ENCODE measurements at places on chromosomes 5 and 9.
A peak's percentile ranks its signal among the peaks of the same experiment; 100 is the strongest.

- DNase-seq = no peak
Observed at GRCh38 chr5:50898966-50899365, 232.5 kb downstream of the PARP8 start.

DNA sequence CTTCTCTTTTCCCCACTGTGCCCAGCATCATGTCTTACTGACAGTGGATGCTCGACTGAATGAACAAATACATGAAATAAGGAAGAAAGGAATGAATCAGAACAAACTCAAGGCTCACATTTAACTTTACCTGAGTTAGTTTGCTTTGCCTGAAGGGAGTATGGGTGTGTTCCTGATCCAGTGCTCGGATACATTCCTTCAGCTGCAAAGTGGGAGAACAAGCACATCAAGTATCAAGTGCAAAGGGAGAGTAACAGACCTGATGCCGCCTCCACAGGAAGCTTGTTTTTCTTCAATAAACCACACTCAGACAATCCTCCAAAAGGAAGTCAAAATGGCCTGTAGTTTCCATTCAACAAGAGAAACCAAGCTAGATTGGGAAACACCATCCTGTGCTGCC, 66.1 kb downstream of the KIF24 start:
- no peak for DNase-seq

DNA sequence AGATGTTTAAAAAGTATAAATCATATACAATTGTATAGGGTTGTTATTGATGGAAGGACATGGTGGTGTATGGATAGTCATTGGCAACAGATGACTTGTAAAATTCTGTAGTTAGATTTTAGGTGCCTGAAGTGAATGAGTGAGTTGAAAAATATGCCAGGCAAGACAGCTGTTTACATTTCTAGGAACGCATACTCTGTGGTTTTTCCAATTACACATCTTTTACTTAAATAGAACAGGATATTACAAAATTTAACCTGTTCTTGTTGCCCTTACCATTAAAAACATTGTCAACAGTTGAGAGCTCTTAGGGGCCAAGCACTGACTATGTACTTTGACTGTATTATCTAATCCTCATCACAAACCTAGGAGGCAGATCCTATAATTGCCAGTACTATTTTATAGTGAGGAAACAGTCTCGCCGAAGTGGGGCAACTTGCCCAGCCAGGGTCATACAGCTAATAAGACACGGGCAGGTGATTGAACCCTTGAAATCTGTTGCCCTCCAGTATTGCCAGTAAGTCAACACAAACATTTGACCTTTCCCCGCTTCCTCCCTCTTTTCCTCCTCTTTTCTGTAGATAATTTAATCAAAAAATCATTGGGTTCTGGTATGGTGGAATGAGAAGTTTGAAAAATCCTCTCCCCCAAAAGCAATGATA, 88.6 kb downstream of the MACROH2A1 start:
- DNase-seq = no peak

DNA sequence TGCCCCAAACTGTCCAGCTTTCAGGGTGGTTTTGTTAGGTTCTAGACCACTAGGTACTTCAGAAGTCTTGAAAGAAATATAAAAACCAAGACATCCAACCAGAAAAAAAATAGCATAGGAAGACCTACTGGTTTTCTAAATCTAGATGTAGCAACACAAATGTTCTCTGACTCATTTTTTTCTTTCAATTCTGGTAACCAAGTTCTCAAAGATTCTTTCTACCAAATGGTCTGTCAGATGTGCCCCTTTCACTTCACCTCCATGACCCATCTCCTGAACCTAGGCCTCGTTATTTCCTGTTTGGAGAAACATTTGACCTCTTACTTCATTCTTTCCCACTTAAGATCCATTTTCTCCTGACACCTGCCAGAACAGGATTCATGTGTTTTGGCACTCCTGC, 355.3 kb downstream of the KIAA0825 start:
- DNase-seq = no peak

DNA sequence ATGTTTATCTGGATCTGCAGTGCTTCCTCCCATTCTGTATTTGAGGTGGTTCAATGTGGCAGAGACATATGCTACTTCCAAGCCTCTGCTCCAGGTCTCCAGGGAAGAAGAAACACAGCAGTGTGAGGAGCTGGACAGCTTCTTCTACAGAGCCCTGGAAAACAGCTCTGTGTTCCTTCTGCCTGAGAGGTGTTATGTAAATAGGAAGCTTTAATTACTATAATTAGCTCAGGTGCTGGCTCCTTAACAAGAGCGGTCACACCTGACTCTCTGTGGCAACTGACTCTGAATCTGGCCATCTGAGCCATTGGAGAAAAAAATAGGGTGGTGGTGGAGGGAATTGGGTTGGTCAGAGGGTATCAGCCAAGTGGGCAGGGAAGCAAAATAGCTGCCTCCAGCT, 332.4 kb upstream of the BRINP1 start:
- DNase-seq = no peak

DNA sequence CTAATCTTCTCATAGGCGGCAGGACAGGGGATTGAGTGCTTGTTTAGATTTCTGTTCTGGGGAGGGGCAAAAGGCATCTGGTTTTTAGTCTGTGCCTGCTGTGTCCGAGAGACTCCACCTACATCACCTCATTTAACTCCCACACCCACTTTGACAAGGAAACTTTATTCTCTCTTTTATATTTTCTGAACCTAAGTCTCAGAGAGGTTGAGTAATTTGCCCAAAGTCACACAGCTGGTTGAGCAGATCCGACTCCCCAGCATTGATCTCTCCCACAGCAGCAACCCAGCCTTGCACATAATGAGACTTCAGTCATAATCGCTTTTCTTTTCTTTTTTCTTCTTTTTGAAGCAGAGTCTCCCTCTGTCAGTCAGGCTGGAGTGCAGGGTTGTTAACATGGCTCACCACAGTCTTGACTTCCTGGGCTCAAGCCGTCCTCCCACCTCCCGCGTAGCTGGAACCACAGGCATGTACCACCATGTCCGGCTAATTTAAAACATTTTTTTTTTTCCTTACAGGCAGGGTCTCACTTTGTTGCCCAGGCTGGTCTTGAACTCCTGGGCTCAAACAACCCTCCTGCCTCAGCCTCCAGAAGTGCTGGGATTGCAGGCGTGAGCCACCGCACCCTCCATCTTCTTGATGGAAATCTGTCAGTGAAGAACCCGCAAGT, 36.5 kb upstream of the ANKRD33B start:
- DNase-seq = no peak

DNA sequence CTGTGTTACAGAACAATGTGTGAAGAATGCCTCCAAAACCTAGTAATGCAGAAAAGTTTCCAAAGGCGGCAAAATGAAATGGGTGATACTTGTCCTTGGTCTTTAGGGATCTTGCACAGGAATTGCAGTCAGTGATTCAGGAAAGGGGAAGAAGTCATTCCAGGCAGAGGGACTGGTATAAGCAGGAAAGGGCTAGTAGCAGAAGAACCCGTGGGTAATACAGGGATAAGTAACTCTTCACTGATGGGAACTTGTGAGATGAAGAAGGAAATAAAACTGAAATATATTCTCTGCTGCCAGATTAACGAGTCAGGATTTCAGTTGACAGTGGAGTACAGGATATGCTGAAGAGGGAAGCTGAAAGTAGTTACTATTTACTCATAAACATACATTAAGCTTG, 1.2 kb downstream of the SRFBP1 start:
- DNase-seq = no peak

GRCh38 chr5:148012801-148013200, 51.0 kb upstream of the SPINK5 start:
- no peak for DNase-seq

DNA sequence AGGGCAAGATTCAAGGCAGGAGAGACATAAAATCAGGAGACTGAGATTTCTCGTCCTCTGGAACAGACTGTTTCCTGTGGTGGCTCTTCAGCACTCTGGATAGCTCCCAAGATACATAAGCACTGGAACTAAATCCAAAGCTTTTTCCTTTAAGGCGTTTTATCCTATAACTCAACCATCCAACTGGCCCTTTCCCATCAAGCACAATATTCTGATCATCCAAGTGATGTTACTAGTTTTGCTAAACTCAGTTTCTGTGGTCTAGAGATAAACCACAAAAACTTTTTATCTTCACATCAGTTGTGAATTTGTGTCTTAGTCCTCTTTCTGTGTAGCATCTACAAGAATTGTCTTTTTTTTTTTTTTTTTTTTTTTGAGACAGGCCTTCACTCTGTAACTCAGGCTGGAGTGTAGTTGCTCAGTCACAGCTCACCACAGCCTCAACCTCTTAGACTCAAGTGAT, 299.4 kb downstream of the COX7C start:
- DNase-seq = peak; percentile 4

GRCh38 chr5:82011761-82012160, 39.9 kb downstream of the ATG10 start:
- no peak for DNase-seq

- no peak for DNase-seq
Observed at GRCh38 chr5:102796498-102796897, 41.4 kb downstream of the PAM start.

GRCh38 chr9:33884856-33885701, 68.1 kb downstream of the UBE2R2 start:
- DNase-seq = no peak

DNA sequence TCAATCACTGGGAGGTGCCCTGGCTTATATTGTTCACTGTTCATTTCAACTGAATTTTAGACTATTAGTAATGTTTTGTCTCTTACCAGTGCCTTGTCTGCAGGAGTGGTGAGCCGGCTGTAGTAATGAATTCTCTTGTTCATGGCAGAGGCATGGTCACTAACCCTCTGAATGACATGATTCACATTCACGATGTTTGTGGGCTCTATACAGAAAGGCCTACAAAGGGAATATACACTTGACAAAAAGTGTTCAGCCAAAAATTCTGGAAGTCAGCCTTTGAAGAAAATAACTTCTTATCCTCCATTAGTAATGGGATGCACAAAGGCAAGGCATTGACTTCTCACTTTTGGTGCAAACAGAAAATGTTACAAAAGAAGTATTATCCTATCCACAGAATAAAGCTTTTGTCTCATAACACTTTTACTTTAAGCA, 39.6 kb downstream of the SLC38A9 start:
- no peak for DNase-seq

- DNase-seq = no peak
Observed at GRCh38 chr5:163496286-163496685, 9.1 kb upstream of the MAT2B start.

DNA sequence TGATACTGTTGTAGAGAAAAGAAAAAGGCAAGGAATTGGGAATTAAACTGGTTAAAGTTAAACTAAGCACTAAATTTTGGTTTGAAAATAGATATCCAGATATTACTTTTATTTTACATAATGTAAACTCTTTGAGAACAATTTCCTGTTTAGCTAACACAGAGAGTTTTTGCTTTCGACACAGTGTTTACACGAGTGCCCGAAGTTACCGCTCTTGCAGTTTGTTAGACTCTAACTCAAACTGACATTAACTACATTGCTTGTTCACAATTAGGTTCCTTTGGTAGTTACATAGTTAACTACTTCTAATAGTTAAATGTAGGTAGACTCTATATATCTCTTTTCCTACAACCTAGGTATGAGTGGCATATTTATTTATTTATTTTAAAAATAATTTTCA, 117.1 kb upstream of the CHD1 start:
- DNase-seq = no peak

DNA sequence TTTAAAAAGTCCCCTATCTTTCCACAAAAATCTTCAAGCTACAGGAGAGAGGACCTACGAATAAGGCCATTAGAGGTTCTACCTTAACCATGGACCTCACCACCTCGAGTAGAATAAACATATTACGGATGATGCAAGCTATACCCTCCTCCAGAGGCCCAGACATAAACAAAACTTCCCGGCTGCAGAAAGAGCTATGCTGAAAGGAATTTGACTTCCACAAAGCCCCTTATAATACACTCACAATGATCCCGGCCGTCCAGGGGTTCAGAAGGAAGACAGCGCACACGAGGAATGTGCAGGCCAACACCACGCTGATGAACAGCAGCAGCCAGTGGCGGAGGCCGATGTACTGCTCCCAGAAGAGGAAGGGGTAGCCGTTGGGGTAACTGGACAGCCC, 59.0 kb downstream of the PTCH1 start:
- DNase-seq = no peak

GRCh38 chr9:9170439-9171134, 1371.0 kb upstream of the DMAC1 start:
- DNase-seq = no peak

DNA sequence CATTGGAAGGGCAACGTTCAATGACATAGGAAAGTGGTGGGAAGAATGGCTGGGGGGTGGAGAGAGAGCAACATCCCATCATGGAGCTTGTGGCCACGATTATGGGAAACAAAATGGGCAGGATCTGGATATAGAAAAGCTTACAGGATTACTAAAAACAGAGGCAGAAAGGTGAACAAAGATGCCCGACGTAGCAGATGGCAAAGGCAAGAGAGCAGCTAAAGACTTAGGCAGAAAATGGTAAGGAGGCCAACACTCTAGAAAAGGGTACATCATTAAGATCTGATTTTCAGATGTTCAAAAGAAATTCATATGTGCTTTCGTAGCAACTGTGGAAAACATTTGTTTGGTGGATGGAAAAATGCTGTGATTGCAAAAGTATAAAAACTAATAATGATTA, 102.5 kb downstream of the OTULIN start:
- DNase-seq = no peak

DNA sequence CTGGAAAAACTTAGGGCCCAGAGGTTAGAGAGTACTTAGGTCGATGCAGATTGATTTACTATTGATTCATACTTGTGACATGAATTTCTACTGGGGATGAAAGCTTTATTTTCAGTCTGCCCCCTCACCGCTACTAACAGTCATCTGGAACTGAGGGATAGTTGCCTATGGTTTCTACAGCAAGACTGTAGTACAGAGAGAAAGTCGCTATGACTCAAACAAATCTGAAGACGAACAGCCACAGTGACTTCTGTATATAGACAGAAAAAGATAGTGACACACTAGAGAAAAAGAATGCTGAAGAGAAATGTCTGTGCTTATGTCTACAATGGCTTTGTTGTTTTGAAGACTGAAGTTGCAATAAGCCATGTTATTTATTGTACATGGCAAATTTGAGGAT, 17.3 kb downstream of the OR13D1 start:
- DNase-seq = no peak

GRCh38 chr5:6384856-6385255, 6.5 kb upstream of the MED10 start:
- DNase-seq = no peak

- DNase-seq = no peak
Observed at GRCh38 chr9:7622481-7622880, 177.1 kb downstream of the DMAC1 start.

DNA sequence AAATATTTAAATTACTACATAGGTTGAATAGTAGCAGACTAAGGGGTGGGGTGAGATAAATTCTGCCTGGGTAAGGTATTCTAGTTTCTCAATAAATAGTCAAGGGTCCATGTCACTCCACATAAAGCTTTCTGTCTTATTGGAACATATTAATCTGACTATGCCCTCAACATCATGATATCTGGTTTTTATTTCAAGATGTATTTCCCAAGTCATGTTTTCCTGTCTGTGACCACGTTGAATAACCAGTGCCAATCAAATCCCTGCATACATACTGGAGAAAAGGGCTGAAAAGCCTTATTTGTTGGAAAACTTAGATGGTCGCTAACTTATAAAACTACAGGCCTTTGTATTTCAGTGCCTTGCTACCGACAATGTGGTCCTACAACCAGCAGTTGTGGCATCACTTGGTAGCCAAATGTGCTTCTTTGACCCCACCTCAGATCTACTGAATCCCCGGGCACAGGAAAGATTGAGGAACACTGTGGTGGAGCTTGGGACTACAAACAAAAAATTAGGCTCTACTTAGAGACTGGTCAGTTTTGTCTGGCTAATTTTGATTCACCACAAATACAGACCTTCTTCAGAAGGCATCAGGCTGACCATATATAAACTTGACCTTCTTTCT, 39.4 kb downstream of the ALDH1A1 start:
- DNase-seq = no peak
